ENCODE measurements at places on chromosomes 1 and 21.

DNA sequence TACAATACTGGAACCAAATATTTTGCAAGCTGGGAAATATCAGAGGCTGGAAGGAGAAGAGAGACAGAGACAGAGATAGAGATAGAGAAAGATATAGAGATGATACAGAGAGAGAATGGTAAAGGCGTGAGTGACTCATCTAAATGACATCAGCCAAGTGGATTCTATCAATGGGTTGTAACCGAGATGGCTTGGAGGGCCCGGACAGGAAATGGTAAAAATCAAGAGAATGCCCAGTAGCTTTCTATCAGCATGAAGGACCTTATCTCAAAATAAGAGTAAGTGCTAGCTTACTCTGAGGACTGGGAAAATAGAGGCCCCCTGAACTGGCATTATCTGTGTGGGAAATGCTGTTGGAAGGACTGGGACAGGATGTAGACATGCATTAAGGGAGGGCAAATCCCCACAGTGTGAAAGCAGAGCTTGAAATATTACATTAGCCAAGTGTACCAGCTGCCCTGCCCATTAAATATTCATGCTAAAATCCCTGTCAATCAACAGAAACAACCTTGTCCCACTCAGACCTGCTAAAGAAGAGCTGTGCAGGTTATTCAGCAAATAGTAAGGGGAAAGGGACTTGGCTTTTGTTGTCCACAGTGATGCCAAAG lies 76.6 kb upstream of the ZNF644 start:
- DNase-seq = no peak

DNA sequence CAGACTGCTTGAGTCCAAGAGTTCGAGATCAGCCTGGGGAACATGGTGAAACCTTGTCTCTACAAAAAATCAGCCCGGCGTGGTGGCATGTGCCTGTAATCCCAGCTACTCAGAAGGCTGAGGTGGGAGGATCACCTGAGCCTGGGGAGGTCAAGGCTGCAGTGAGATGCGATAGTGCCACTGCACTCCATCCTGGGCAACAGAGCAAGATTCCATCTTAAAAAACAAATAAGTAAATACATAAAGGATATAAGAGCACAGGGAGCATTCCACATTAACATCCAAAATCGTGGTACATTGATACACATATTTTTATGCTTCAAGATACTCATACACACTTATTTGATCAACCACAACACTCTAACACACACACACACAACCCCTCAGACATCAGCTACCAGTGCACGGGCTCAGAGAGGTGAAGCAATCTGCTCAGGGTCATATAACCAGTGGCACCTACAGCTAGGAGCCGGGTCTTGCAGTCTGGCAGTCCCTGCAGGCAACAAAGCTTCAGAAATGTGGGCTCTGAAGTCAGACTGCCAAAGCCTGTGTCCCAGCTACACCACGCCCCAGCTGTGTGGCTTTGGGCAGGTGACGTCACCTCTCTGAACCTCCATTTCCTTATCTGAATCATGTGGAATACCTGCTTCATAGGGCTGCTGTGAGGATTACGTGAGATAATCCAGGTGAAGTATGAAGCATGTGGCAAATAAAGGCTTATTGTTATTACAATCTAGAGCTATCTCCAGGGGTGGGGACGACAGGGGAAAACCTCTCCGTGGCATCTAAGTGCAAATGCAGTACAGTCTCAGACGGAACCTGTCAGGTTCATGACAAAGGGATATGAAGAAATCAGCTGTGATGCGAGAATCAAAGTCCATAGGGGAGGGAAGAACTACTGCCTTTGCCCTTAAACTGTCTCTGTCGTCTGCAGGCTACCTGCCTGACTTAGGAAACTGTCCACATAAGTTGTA lies 4.8 kb upstream of the CRYBG2 start:
- peak; percentile 46 for DNase-seq

DNA sequence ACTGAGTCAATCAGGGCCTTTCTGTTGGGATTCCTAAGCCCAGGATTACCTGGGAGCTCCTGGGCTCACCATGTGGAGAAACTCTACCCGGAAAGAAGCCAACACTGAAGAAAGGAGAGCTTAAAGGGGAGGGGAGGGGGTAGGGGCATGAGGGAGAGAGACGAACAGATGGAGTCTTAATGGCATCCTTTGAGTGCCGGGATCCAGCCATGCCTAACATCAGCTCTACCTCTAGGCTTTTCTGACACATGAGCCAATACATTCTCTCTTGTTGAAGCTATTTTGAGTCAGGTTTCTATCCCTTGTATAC lies 75.0 kb downstream of the NPHP4 start:
- DNase-seq = no peak

DNA sequence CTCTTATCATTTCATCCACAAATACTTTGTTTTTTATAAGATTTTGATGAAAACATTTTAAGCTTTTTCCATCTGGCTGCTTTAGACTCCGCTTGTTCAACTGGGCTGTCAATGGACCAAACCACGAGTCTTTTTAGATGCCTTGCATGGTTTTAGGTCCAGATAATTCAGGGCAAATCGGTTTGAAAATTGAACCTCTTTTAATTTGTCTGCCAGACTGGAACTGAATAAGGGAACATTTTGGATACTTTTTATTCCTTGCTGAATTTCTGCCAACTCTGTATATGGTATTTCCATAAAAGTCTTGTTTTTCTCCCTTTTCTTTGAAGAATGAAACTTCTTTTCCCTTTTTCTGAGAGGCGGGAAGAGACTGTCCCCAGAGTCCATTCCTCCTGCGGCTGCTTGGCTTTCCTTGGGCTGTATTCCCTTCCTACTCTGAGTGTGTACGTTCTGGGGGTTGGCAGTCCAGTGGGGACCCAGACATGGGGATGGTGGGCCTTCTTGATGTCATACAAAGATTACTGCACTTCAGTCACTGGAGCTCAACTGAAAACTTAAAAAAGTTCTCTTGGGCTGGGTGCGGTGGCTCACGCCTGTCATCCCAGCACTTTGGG lies 46.5 kb upstream of the CNN3 start:
- no peak for DNase-seq

GRCh38 chr1:190663962-190664361 lies 186.3 kb upstream of the BRINP3 start:
- DNase-seq = no peak

GRCh38 chr21:36080386-36080785 lies 10.6 kb downstream of the CBR1 start:
- no peak for DNase-seq

GRCh38 chr1:204130981-204131892 lies 20.6 kb downstream of the ETNK2 start:
- no peak for DNase-seq

DNA sequence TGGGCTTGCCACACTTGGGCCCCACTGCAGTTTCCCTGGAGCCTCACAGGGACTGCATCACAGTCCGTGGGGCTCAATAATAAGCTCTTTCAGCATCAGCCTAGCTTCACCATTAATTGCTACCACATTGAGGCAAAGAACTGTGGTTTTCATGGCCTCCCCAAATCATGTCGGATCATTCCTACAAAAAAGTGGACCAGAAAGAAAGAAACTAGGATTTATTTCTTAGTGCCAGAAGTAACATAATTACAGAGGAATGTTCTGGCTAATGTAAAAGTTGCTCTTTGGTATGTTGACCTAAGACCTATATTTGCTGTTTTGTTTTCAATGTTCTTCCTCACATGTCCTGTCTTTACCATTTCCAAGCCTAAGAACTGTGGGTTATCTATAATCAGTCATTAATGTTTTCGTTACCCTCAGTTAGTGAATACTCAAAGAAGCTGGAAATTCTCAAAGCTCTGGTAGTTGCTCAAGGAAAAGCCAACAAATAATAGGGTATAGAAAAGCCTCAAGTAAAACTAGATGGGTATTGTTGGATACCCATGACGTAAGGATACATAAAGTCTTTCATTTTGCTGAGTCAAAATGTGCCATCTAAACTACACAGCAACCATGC lies 173.9 kb downstream of the LTN1 start:
- DNase-seq = no peak

GRCh38 chr1:156765666-156766065 lies 1.7 kb upstream of the PRCC start:
- no peak for DNase-seq

DNA sequence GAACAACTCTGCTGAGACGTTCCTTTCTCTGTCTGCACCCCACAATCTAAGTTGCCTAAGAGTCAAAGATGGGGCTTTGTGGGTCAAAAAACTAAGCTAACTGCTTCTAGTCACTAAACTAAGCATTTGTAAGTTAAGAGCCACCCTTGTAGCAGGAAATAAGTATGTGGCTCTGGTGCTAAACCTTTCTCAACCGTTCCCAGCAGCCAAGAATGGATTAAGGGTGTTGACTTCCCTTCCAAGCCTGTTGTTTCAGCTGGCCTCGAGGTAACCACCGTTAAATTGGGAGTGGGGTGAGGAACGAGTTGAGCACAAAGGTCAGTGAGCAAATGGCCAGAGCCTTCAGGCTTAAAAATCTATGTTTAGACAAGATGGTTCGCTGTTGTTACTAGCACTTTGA lies 169.1 kb downstream of the TRIM33 start:
- no peak for DNase-seq

DNA sequence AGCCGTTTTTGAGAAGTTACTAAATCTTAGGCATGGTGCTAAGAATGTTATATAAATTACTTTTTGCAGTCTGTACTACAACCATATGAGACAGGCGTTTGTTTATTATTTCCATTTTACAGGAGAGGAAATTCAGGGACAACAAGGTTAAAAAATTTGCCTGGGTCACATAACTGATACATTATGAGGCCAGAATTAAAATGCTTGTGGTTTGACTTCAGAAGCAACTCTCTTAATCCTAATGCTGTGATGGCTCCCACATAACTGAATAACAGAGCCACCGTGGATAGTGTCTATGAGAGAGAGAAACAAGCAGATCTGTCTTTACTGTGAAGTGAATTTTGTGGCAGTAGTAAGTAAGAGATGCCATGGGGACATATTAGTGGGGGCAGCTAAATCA lies 184.9 kb downstream of the NCAM2 start:
- no peak for DNase-seq

- no peak for DNase-seq
These were observed 16.7 kb upstream of the ACBD3 start for GRCh38 chr1:226203240-226203639.

GRCh38 chr1:171860696-171861095 lies 19.4 kb downstream of the DNM3 start:
- no peak for DNase-seq

- no peak for DNase-seq
These were observed 88.7 kb upstream of the IFFO2 start for GRCh38 chr1:19044975-19045831.

DNA sequence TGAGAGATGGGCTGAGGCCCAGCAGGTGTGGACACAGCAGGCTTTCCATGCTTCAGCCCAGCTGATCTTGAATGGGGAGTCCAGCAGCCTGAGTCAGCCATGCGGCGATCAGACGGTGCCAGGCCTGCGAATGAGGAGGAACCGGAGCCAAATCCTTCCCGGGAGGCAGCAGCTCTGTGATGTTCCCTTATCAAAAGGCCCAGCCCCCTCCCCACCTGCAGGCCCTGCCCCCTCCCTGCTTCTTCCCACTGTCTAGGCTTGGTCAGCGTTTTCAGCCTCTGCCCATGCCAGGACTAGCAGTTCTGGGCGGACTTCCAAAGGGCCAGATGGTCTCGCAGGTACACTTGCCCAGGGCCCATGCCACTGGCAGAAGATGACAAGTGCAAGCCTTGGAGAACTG lies 253.8 kb downstream of the KAZN start:
- DNase-seq = no peak

- DNase-seq = no peak
These were observed 75.8 kb upstream of the ZRANB2 start for GRCh38 chr1:71156590-71156989.

DNA sequence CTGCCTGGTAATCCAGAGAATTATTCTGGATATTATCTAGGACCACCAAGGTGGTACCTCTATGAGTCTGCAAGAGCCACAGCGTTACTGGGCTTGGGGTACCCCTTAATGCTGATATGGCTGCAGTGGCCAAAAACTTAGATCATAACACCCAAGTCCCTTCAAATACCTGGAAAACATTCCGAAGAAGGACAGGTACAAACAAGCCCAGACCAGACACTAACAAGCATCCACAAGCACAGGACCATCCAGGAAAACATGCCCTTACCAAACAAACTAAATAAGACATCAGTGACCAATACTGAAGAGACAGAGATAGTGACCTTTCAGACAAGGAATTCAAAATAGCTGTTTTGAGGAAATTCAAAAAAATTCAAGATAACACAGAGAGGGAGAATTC lies 2.9 kb downstream of the C1orf105 start:
- DNase-seq = no peak

DNA sequence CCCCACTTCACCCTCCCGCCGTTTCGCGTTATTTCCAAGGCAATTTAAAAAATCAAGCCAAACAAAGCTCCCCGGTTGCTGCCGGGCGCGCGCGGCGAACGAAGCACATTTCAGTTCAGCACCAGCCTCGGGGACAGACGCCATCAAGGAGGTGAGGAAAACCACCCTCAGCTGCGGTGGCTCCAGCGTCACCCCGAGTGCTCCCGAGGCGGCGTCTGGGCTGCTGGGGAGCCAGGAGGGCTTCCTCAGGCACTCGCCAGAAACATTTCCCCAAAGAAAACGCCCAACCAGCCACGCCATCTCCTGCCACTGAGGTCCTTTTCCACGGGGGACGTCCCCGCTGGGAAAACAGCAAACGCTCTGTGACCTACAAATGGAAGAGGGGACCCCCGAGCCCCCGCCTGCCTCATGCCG lies 623 bp downstream of the GNG4 start:
- DNase-seq = peak; percentile 37

DNA sequence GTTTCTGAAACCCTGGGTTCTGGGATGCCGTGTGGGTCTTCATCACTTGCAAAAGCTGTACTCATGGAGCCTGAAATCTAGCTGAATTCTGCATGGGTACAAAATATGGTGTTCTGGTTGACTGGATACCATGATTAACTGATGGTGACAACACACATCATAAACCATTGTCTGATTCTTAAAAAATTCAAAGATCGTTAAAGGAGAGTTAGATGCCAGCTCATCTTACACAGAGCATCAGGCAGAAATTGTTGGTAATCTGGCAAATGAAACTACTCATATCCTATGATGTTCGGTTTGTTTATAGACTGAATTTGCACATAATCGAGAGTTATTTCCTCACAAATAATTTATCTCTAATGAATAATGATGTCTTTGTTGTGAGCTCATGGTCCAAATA lies 218.1 kb upstream of the PKN2 start:
- DNase-seq = no peak

GRCh38 chr1:59570524-59570923 lies 244.2 kb upstream of the HOOK1 start:
- peak; percentile 1 for DNase-seq

DNA sequence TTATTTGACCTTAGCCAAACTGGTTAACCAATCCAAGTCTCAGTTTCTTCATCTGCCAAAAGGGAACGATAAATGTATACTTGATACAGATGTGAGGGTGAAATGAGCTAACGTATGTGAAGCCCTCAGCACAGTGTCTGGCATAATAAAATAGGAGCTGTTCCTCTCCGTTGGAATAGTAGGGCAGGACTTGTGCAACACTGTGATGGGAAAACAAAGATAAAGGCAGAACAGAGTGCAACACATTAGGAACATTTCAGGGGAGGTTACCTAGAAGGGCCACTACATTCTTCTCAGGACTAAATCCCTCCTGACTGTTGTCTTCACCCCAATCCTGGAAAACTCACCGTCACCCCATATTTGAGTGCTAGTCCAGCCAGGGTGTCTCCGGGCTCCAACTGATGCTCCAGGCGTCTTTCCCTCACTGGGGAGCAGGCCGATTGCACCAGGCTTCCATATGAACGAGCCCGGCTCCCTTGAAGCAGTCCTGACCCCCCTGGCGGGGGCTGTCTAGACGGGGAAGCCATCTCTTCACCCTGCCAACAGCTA lies 896 bp downstream of the LYSMD1 start:
- DNase-seq = no peak

- no peak for DNase-seq
These were observed 23.3 kb upstream of the CDK18 start for GRCh38 chr1:205481218-205481617.
